ENCODE measurements at places on chromosomes 4 and X.

DNA sequence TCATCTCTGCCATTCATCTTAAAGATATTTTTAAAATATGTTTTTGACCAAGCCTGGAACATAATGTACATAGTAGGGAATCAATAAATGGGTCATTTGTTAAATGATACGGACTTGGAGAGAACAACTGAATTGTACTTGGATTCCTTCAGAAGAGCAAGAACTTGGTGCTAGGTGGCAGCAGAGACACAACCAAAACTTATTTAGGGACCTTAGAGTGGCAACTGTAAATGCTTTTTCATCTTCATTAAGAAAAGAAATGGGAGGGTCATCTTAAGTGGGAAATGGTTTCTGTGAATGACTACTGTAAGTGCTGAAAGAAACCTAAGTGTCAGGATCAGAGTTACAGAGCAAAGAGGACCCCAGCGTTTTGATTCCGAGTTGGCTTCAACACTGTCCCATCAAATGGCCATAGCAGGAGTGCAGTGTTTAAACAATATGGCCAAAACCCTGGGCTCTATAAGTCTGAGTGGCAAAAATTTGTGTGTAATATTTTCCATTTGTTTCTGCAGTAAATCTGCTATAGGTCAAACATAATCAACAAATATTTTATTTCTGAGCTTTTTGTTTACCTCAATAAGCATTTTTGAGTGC lies 213.6 kb downstream of the PALLD start:
- peak; percentile 33 for DNase-seq

DNA sequence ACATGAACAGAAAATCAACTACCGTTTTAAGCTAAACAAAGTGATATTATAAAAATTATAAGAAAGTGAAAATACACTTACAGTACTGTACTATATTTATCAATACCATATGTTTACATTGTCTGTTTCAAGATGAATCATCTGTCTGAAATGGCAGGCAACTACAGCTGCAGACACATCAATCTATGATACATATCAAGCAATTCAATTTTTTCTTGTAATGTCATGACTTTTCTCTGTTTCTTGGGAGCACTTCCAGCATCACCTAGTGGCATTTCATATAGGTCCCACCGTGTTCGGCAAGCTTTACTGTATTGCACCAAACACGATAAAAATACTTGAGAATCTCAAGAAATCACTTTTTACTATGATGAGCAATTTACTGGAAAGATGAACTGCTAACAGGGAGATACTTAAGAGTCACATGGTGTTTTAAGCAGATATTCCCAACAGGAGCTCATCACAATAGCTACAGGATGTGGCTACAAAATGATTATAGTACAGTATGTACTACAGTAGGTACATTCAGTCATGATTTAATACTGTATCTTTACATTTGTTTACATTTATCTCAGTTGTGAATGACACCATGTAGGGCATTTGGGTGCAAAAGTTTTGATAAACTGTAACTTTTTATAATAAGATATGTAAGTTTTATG lies 207.4 kb downstream of the ADAM29 start:
- no peak for DNase-seq

GRCh38 chr4:95715830-95716229 lies 124.1 kb upstream of the PDHA2 start:
- DNase-seq, result no peak

DNA sequence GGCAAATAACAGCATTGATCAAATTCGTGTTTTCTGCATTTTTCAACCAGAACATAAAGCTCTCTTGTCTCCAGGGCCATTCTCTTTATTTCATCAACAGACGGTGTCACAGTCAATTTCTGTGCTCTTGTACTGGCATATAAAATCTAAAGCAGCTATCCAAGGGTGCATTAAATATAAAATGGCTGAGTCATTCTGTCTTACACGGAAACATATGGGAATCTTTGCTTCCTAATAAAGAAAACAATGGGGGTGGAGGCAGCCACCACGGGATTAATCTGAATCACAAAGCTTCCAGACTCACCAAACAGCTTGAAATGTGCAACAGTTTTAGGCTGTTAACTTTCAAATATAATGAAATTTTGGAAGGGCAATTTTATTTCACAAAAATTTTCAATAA lies 132.6 kb downstream of the IL15 start:
- peak; percentile 57 for DNase-seq

GRCh38 chr4:183098019-183098722 lies 886 bp upstream of the WWC2 start:
- no peak for DNase-seq

- DNase-seq, result no peak
Observed at GRCh38 chrX:10010686-10011085, 43.5 kb downstream of the CLDN34 start.

DNA sequence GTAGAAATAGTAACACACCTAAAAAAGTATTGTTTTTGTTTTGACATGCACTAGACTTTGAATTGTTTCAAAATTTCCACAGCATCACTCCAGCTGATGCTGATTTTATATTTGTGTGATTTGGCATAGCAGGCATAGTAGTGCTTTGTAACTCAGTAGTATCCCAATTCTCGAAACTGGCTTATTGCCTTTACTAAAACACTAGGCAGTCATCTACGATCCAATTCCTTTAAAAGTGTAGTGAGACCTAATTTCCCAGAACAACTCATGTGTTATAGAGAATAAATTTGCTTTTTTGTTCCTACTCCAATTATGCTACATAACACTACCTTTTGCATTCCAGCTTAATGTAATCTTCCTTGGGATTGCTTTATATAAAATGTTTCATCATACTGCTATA lies 797.7 kb downstream of the ADGRL3 start:
- DNase-seq, result no peak

DNA sequence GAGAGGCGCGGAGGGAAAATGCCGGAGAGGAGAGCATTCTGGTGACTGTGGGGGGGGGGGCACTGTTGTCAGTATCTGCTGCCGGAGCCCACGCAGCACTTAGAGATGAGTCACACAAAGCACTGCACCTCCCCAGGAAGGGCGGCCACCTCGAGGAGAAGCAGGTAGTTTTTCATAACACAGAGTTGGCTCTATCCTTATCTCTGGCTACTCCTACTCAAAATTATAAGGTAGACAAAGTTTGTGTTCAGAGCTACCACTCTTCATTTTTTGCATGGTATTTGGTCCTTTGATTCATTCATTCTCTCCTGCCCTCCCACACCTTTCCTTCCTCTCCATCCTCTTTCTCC lies 76.2 kb upstream of the SCOC start:
- no peak for DNase-seq
